Psoas muscle (tissue), 8 donors: ENCODE measurements at places on chromosomes 16 and 17. TPM values are rescaled to one million over a fixed set of nuclear protein-coding genes. Genes with fewer than 3 reads are reported as not detected.
A peak's percentile ranks its signal among the peaks of the same experiment; 100 is the strongest.

CDH3 gene
- not detected for total RNA-seq

HS3ST3B1 gene
- total RNA-seq = 0.64 TPM

RABEP2 gene
- total RNA-seq = 5.0 TPM

WDR45B gene
- total RNA-seq = 32.6 TPM

STH gene
- total RNA-seq = not detected

DNAAF8 gene
- 1.1 TPM for total RNA-seq

CDYL2 gene
- total RNA-seq = 1.4 TPM

SKAP1 gene
- total RNA-seq = 1.0 TPM

DBF4B gene
- total RNA-seq = 3.6 TPM

GRCh38 chr17:67725807-67726206 is 8.1 kb downstream of the NOL11 start:
- no peak for DNase-seq

- DNase-seq = no peak
Observed at GRCh38 chr16:57039148-57039812, 49.9 kb downstream of the NLRC5 start.

- no peak for DNase-seq
Observed at GRCh38 chr16:81366316-81366932, 51.7 kb downstream of the GAN start.

DNA sequence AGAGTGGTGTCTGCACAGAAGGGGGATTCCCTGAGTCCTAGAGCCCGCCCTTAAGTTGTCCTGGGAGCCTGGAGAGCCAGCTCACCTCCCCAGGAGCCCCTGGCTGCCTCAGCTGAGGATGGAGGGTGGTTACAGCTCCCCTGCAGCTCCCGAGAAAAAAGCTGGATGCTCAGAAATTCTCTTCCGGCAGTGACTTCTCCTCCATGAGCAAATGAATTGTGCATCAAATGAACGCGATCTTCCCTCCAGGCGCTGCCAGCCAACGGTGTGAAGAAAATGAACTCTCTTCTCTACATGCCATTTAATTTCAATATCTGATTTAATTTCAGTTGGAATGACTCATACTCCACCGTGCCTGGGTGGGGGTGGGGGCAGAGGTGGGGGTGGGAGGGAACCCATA is 14.3 kb upstream of the C16orf74 start:
- DNase-seq = no peak

- no peak for DNase-seq
Observed at GRCh38 chr17:48860034-48860433, 29.2 kb downstream of the CALCOCO2 start.

GRCh38 chr16:69555437-69555836 is 10.3 kb upstream of the NFAT5 start:
- no peak for DNase-seq

DNA sequence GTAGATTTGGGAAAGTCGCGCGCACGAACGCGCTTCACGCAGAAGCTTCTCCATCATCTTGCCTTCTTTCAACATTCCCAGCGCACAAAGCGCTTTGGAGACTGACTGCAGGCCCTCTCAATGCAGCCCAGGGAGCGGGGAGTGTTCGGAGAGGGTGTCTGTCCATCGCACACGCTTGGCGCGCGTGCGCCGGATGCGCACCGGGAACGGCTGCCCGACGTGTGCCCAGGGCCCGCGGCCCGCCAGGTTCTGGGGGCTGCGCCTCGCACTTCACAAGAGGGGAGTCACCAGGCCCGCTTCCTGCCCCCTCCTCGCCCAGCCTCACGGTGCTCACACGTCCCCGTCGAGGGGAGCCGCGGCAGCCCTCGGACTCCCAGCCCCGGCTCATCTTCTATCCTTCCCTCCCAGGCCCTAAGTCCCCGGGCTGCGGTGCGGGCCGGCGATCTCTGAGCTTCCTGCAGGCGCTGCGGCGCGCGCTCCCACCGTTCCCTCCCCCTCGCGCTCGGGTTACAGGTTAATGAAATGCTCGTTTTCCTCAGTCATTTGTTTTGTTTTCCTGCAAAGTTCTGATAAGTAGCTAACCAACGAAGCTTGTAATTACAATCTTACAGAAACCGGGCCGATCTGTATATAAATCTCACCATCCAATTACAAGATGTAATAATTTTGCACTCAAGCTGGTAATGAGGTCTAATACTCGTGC is 2.8 kb upstream of the IRX3 start:
- no peak for DNase-seq

DNA sequence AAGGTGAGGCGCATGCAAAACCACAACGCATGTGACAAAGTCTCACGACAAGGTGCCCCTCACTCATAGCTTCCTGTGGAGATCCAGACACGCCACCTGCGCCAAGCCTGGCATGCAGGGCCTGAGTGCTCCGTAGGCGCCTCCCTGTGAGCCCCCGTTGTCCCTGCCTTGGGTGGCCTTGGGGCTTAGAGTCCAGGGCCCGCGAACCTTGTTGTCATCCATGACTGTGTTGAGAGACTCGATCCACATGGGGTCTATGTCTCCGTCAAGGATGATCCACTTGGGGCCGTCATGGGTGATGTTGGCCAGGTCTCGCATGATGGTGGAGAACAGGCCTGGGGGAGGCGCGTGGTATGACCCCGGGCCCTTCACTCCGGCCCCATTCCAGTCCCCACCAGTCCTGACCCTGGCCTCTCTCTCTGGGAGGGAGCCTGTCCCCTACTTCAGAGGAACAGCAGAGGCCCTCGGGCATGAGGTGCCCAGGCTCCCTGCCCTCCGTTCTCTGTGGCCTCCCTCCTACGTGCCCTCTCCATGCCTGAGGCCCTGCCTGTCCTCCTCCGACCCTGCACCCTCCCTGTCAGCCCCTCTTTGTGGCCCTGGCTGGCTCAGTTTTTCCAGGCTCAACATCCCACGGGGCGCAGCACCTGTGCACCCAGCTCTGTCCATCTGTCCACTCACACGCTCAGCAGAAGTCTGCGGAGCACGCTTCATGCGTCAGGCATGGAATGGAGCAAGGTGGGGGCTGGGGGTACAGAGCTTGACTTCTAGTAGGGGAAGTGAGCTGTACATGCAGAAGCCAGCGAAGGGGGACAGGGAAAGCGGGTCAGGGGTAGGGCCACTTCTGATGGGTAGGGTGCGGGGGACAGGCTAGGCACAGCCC is 85.7 kb downstream of the DNAH17 start:
- no peak for DNase-seq

DNA sequence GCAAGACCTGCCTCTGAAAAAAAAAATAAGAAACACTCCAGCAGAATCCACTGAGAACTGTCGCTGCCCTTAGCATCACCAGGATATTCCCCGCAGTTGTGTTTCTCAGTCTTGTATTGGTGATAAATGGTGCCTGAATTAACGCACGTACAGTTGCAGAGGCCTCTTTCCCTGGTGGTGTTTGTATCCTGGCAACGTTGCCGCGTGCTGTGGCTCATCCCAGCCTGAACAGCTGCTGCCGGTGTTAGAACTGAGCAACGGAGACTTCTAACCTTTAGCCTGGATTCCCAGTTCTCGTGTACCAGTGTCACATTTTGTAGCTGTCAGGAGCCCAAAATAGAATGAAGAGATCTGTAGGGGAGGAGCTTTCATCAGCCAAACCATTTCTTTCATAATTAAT is 4.8 kb downstream of the MLYCD start:
- peak; percentile 91 for DNase-seq

GRCh38 chr17:27536781-27537180 is 80.5 kb downstream of the KSR1 start:
- no peak for DNase-seq

DNA sequence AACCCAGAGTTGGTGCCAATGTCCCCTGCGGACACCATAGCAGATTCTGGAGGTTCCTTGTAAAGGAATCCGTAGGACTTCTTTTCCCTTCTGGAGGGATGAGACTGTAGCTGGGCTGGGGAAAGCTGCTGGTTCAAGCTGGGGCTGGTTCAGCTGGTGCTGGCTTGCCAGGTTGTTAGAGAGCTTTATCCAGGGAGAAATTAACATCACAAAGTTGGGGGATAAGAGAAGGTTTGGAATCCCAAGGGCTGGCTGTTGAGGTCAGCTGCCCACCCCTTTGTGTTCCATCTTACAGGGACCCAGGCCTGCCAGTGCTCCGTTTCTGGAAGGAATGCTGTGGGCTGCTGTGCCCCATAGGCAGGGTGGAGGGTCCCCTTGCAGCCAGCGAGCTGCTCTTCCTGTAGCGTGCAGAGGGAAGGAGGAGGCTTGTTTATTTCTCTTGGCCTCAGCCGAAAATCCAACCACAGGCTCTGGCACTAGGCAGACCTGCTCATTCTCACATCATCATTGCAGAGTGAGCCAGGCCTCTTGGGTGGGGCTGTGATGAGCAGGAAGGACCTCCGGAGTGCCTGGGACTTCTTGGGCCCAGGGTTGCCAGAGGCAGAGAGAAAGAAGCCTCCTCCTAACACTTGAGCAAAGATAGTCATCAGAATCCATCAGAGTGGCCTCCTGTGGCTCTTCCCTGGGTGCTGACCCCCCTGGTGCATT is 251.1 kb downstream of the SEC14L1 start:
- peak; percentile 76 for DNase-seq

- no peak for DNase-seq
Observed at GRCh38 chr17:22510504-22510903, 818.2 kb downstream of the KCNJ18 start.

DNA sequence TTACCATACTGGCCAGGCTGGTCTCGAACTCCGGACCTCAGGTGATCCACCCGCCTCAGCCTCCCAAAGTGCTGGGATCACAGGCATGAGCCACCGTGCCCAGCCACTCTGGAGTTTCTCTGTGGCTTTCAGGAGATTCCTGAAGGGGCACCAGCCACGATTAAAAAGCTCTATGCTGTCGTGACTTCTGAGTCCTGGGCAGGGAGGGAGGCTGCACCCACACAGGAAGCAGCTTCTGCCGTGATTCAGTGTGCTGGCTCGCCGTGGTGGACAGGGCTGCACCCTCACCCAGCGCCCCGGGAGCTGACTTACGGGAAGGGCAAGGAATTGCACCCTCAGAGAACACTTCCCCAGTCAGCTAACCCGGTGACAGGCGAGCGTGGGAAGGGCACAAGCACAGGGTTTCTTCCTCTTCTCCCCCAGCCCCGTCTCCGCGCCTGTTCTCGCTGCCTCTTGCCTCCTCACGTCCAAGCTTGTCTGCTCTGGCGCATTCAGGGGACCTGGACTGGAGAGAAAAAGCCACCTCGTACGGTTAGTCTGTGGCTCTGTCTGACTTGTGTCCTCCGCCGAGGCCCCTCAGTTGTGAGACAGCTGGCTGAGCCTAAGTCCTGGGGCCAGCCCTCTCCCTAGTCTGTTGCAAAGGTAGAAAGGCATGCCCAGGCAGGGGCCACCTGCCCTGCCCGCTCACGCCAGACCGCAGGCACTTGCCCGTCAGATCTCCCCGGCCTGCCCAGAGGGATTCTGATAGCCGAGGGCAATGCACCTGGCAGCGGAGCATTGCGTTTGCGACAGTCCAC is 145.0 kb downstream of the SEC14L1 start:
- peak; percentile 77 for DNase-seq

GRCh38 chr17:19316761-19317358 is 45.7 kb downstream of the B9D1 start:
- no peak for DNase-seq

DNA sequence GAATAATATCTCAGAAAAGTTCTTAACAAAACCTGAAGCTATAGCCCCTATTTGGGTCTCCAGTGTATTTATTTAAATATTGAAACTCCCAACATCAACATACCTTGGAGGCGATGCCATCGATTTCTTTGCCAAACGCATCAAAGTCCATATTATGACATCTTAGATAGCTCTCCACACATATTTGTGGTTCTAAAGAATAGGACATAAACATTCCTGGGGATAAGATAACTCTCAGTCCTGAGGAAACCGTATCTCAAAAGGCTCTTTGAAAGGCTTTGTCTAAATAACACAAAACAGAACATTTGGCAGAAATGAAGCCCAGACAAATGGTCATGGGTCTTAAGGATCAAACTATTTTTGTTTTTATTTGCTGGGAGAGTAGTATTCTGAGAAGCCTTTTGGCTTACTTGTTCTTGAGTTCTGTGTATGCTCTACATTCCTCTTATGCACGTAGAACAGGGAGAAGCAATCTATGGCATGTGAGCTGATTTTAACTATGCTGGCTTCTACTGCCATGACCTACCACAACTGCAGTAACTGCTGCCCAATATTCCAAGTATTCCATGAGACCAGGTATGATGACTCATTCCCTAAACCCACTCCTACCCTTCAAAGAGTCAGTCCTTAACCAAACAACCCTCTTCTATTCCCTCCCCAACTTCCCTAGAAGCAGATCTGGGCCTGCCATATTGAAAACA is 279.0 kb upstream of the ZFHX3 start:
- DNase-seq = no peak

- peak; percentile 85 for DNase-seq
Observed at GRCh38 chr16:27326738-27327585, 13.2 kb downstream of the IL4R start.

- DNase-seq = no peak
Observed at GRCh38 chr16:68292425-68292824, 18.3 kb downstream of the SLC7A6OS start.

GRCh38 chr16:80144191-80144590 is 396.6 kb upstream of the DYNLRB2 start:
- no peak for DNase-seq

GRCh38 chr17:979539-980405 is at the start of gene NXN:
TSS of gene NXN (minus strand) at chr17:979776.
- DNase-seq = peak; percentile 95

DNA sequence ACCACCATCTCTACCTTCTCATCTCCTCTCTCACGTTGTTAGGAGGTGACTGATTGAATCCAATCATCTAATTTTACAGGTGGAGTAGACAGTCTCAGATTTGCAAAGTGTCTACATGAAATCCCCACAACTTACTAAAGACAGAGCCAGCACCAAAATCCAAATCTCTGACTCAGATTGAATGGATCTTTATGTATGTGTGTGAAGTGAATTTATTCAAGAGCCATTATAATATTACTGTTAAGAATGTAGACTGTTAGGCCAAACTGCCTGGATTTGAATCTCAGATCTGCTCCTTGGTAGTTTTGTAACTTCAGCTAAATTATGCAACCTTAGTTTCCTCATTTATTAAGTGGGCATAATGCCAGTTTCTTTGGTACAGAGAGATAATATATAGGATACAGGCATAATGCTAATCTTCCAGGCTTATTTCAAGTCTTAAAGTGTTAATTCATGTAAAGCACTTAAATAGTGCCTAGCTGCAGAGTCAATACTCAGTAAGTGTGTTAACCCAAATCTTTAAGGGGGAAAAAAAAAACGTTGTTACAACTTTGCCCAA is 12.7 kb downstream of the CNEP1R1 start:
- no peak for DNase-seq

DNA sequence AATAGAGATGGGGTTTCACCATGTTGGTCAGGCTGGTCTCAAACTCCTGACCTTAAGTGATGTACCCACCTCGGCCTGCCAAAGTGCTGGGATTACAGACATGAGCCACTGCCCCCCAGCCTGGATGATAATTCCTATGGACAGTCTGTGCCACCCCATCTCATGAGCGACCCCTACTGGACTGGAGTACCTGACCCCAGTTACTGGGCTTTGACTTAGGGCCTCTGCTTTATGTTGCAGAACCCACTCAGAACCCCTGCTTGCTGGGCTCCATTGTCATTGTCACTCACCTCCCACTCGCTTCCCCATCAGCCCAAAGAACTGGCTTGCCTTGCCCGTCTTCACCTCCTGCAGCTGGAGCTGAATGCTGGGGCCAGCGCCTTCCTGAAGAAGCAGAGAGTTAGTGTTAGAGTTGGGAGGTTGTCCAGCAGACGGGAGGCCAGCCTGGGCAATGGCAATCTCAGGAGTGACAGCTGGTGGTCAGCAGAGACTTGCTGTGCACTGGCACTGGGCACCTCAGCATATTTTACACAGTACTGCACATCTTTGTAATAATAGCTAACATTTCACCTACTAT is 4.0 kb downstream of the TAC4 start:
- no peak for DNase-seq

GRCh38 chr17:9294661-9295210 is 273.4 kb downstream of the NTN1 start:
- DNase-seq = no peak
